ENCODE measurements at places on chromosomes 3 and 15.

DNA sequence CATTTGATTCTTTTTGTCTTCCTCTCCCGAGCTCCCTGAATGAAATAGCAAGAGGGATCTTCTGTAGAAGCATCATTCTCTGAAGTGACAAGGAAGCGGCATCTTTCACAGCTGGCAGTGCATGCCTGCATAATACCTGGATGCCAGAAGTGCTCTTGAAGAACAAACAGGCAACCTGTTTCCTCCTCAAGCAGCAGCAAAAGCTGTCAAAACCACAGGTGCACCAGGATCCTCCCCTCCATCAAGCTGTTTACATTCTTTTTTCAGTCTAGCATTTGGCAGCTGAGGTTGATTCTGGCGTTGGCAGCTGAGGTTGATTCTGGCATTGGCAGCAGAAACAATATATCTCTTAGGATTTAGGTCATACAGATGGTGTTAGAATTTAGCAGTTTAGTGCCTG is 979.0 kb downstream of the TUSC7 start:
- no peak for DNase-seq

DNA sequence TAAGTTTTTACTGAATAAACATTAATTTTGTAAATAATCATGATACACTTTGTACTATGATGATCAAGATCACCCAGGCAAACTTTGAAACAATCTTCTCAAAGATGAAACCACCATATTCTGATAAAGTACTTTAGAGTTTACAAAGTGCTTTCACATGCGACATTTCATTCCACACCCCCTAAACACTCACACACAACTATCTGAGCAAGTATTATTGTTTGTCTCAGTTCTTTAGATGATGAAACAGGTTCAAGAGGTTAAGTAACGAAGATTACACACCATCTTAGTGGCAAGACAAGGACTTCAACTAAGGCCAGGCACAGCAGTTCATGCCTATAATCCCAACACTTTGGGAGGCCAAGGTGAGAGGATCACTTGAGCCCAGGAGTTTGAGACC is 37.6 kb downstream of the ZNF148 start:
- DNase-seq = no peak

- DNase-seq = no peak
These were observed 1556.2 kb upstream of the GBE1 start for GRCh38 chr3:83317605-83318004.

DNA sequence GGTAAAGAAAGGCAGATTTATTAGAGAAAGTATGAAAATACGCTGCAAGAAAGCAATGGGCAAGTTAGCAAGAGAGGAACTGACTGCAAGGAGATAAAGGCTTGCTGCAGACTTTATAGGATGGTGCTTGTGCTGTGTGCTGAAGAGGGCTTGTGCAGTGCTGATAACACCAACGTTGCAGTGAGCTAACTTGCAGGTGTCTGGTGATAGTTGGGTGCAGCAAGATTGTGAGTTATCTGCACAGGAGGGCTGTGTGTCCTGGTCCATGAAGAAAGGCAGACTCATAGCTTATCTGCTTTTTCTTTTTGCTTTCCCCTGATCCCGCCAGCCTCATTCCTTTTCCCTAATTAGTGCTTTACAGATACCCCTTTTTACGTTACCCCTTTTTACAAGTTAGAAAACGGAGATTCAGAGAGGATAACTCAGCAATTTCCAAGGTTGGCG is 58.0 kb upstream of the ZNF148 start:
- no peak for DNase-seq

DNA sequence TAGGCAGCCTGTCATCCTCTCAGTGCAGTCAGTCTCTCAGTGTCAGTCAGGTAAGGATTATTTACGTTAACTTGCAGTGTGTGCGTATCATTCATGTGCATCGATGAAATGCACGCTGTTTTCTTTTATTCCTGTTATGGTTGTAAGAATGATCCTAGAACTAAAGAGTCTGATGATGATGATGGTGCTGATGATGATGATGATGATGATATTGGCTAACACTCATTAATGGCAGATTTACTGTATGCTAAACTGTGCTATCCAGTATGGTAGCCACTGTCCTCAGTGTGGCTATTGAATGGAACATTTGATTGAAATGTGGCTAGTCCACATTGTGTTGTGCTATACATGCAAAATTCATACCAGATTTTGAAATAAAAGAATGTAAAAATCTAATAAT is 39.4 kb downstream of the FANCI start:
- no peak for DNase-seq

DNA sequence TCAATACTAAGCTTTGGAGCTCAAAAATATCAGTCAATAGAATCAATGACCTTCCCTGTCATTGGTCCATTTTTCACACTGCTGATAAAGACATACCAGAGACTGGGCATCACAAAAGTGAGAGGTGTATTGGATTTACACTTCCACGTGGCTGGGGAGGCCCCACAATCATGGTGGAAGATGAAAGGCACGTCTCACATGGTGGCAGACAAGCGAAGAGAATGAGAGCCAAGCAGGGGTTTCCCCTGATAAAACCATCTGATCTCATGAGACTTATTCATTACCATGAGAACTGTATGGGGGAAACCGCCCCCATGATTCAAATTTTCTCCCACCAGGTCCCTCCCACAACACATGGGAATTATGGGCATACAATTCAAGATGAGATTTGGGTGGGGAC is 81.9 kb downstream of the ANXA2 start:
- no peak for DNase-seq

- DNase-seq = no peak
These were observed at the start of gene TIMP4 for GRCh38 chr3:12158387-12159226. TIMP4 (minus strand) TSS chr3:12158912; CDS start chr3:12158840, 72 bp downstream.

DNA sequence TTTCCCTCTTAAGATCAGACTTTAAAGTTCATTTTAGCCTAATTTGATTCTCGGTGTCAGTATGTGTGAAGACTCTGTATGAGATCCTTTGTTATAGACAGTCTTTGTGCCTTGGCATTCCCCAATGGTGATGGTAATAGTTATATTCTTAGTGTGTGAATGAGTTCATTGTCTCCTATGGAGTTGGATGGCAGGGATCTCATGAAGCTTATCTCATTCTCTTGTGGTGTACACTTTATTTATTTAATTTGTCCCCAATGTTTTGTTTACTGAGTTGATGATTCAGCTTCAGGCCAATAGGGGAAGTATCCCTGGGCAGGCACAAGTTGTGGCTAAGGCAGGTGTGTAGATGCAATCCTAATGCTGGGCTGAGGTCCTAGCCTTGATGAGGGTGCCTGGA is 222.0 kb upstream of the DPPA4 start:
- DNase-seq = no peak

GRCh38 chr3:123188058-123188457 is 13.7 kb upstream of the SEC22A start:
- DNase-seq = no peak

DNA sequence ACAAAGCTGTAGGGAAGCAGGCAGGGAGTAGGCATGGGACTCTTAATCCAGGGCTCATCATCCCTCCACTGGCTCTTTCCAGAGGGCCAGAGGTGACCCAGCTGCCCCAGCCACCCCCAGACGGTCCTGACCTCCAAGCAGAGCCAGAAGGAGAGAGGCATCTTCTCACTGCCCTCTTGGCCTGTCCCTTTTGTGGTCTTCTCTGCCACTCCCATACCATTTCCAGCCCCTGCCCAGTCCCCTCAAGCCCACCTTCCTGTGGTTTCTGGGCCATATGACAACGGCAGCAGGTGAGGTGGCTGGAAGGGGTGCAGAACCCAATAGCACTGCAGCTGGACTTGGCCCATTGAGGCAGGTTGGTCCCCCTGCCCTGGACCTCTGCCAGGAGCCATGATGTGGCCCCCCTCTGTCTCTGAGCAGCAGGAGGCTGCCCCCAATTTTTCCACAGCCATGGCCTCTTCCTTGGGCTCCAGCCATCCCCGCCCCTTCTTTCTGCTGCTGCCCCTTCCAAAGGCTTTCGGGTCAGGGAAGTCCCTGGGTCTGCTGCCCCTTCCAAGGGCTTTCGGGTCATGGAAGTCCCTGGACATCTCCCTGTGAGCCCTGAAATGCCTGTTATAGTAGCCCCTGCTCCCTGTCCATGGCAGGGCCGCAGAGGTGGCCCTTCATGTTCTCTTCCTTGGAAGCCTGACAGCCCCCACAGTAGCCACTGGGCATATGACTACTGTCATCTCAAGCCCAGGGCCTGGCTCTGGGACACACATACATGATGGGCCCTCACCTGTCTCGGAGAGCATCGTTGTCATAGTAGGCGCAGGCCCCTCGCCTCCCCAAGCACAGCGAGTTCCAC is 39.5 kb upstream of the RAB6B start:
- DNase-seq = no peak

DNA sequence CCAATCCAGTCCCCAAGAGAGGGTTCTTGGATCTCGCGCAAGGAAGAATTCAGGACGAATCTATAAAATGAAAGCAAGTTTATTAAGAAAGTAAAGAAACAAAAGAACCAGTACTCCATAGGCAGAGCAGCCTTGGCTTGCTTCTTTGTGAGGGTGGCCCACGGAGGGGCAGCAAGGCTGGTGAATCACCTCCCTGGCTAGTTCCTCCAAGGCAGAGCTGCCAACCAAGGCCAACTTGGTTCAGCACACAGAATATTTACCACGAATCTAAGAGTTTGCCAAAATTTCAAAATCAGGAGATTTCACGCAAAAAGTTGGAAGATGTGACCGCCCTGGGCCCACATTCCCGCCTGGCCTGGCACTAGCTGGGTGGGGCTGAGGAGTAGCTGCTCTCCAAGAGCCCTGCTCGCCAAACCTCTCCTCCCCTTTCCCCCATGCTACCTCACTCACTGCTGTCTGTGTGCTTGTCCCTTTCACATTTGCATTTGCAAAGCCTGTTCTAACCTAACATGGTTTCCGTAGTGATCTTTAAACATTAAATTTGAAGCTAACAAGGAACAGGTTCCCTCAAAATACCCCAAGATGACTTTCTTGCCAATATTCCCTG is 26.2 kb upstream of the DCUN1D1 start:
- DNase-seq = no peak
